ENCODE measurements at places on chromosomes 6 and 20.

GRCh38 chr20:52193133-52193532 is 1.6 kb upstream of the ZFP64 start:
- no peak for DNase-seq

- DNase-seq: no peak
Measured at GRCh38 chr20:44494266-44494665, 18.6 kb downstream of the TTPAL start.

GRCh38 chr6:129280749-129281148 is 397.8 kb downstream of the LAMA2 start:
- DNase-seq: no peak

- DNase-seq: no peak
Measured at GRCh38 chr6:170503414-170503761, 49.7 kb downstream of the PSMB1 start.

DNA sequence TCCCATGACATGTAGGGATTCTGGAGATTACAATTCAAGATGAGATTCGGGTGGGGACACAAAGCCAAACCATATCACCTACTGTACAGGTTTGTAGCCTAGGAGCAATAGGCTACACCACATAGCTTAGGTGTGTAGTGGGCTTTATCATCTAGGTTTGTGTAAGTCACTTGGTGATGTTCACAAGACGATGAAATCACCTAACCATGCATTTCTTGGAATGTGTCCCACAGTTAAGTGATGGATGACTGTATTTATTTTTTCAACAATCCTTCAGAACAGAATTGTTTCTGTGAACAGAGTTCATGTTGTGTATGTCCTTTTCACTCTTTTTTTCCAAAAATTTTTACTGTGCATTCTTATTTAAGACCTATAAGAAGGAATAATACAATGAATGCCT is 76.1 kb downstream of the DTD1 start:
- DNase-seq: no peak

- DNase-seq: no peak
Measured at GRCh38 chr6:108565091-108565766, 4.5 kb downstream of the FOXO3 start.

DNA sequence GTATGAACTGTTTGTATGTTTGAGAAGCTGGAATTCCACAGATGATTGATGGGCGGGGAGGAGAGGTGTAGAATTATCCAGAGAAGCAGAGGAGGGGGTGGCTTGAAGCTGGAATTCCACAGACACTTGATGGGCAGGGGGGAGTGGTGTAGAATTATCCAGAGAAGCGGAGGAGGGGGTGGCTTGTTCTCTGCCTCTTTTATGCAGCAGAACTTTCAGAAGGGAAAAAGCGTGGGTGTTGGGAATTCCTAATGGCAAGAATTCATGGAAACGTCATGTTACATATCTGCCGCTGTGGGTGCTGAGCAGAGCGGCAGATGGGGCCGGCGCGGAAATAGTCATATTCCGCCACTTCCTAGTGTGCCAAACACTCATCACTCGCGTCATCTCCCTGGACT is 167.9 kb upstream of the KCNG1 start:
- no peak for DNase-seq
